ENCODE measurements at places on chromosomes 13 and 19.

DNA sequence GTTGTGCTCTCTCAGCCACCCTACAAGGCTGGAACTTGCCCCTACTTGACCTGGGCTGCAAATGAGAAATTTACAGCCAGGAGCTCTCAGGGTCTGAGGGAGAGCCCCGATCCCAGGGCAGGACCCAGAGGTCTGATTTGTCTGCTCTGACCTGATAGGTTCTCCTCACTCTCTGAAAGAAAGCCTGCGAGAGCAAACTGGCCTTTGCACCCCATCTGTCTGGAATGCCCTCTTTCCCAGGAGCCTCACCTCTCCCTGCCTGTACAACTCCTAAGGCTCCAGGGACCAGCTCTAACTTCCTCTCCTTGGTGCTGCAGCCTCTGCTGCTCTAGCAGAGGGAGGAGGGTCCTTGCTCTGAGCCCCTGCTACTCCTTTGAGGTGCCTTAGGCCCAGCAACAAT, 137.8 kb downstream of the UQCRFS1 start:
- no peak for DNase-seq

DNA sequence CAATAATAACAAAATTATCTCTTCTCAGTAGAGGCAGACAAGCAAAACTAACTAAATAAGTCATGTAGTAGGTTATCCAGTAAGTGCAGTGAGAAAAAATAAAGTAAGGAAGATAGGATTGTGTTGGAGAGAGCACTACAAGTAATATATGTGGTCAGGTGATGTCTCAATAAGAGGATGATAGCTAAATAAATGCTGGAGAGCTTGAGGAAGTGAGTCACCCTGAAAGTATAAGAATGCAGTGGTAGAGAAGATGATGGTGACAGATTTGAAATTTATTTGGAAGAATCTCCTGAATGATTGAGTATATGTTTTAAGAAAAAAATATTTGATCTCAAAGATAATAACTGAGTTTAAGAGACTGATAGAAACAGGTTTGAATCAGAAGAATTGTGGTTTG, 152.2 kb upstream of the PRR20A start:
- no peak for DNase-seq

- DNase-seq, result no peak
Observed at GRCh38 chr13:24842549-24843274, 78.7 kb downstream of the RNF17 start.

GRCh38 chr13:75432811-75433244, 49.1 kb downstream of the TBC1D4 start:
- no peak for DNase-seq

GRCh38 chr19:7629347-7630054, at the start of the genes PET100 and XAB2:
PET100 (plus strand) TSS chr19:7629793; CDS start chr19:7629834, 41 bp downstream.
XAB2 (minus strand) TSS chr19:7629545; CDS start chr19:7629527, 18 bp downstream.
- DNase-seq, result peak; percentile 93

DNA sequence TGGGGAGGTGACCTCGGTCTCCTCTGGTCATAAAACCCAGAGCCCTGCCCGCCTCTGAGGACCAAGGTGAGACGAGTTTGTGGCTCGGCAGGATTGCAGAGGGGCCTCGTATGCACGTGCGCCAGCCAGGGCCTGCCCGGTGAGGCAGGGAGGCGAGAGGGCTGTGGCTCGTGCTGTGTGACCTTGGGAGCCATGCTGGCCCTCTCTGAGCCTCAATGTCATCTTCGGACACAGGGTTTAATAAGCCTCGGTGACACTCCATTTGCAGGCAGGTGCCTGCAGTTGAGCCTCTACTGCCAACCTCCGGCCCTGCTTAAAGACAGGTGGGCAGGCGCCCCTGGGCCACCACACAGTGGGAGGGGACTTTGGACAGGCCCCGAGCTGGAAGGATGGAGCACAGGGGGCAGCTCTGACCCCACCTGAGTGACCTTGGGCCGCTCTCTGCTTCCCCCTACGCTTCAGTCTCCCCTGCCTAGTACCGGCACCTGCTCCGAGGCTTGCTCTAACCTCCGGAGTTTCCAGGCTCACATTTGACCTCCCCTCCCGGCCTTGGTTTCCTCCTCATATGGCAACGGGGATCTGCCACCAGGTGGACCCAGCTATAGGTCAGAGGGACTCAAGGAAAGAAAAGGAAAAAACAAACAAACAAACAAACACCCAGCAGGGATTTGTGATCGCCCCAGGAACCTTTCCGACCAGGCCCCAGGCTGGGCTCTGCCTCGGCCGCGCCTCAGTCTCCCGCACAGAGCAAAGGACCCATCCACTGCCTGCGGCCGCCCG, 3.1 kb downstream of the ZBTB7A start:
- DNase-seq, result no peak

GRCh38 chr13:44921246-44921877, 67.9 kb downstream of the NUFIP1 start:
- no peak for DNase-seq

DNA sequence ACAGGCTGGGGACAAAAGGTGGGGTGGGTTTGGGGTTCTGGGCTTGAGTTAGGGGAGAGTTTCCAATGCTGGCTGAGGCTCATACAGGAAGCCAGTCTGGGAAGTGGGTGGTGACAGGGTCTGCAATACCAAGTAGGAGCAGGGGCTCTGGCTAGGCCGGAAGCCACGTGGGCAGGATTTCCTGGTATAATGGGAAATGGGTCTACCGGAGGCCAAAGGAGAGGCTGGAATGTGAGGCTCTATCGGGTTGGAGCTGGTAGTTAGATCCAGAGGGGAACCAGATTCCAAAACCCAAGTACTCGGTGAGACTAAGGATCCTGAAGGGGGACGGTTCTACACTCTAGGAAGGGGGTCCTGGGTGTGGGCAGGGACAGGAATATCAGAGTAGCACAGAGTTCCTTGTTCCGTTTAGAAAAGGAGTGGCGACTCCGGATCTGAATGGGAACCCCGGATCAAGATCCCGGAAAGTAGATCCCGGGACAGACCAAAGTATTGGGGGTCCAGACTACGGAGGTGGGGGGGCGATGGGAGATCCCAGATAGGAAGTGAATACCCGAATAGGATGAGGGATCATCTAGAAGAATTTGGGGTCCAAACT, 802 bp downstream of the CDC37 start:
- DNase-seq, result no peak

DNA sequence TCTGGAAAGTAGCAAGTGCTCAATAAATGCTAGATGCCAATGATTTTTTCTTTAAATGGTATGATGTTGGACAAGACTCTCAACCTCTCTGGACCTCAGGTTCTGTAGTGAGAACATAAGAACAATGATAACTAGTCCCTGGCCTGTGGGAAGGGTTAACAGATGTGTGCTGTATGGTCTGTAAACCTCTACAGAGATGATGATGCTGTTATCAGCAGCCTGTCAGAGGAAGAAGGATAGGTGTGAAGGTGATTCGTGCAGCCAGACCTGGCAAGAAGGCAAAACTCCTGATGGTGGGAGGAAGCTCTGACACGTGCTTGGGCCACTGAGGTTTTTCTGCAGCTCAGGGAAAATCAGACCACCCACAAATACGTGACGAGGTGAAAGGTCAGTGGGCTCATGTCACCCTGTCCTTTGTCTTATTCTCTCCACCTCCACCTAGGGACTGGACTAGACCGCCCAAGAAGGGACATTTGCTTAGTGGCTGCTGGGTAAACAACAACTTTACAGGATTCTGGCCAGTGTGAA, 36.7 kb upstream of the UBL3 start:
- no peak for DNase-seq

DNA sequence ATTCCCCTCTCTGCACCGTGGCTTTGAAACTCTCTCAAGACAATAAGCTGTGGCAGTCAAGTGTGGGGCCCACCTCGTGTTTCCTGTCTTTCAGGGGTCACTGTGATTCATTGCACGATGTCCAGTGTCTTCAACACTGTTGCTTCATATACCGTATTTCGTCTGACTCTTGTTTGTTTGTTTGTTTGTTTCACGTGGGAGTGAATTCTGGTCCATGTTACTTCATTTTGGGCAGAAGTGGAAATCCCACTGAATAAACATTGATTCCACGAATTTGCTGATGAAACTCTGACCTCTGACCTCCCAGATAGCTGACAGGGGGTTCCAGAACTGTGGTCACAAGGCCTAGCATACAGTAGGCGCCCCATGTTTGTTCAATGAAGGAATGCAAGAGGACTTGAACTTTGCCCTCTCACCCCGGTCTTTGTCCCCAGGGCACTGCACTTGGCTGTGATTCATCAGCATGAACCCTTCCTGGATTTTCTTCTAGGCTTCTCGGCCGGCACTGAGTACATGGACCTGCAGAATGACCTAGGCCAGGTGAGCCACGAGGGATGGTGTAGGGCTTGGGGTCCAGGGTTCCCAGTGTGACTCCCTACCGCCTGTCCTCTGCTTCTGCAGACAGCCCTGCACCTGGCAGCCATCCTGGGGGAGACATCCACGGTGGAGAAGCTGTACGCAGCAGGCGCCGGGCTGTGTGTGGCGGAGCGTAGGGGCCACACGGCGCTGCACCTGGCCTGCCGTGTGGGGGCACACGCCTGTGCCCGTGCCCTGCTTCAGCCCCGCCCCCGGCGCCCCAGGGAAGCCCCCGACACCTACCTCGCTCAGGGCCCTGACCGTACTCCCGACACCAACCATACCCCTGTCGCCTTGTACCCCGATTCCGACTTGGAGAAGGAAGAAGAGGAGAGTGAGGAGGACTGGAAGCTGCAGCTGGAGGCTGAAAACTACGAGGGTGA, 5.1 kb downstream of the NFKBIB start:
- no peak for DNase-seq

GRCh38 chr13:111265701-111266035, 54.8 kb upstream of the TEX29 start:
- DNase-seq, result no peak

DNA sequence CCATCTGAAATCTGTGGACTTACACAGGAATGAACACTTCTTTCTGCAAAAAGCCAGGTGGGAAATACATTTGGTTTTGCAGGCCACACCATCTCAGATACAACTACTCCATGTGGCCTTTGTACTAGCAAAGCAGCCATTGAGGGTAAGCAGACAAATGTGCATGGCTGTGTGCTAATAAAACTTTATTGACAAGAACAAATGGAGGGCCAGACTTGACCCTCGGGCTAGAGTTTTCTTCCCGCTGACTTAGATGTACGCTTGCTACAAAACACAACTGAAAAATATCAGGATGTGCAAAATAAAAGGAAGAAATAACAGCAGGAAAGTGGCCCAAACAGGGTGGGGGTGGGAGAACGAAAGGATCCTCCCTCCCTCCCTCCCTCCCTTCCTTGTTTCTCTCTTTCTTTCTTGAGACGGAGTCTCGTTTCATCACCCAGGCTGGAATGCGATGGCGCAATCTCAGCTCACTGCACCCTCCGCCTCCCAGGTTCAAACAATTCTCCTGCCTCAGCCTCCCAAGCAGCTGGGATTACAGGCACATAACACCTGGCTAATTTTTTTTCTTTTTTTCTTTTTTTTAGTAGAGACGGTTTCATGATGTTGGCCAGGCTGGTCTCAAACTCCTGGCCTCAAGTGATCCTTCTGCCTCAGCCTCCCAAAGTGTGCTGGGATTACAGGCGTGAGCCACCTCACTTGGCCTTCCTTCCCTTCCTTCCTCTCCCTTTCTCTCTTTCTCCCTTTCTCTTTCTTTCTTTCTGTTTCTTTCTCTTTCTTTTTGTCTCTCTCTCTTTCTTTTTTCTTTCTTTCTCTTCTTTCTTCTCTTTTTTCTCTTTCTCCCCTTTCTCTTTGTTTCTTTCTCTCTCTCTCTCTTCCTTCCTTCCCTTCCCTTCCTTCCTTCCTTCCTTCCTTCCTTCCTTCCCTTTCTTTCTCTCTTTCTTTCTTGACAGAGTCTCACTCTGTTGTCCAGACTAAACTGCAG, 29.3 kb downstream of the CCL25 start:
- no peak for DNase-seq

DNA sequence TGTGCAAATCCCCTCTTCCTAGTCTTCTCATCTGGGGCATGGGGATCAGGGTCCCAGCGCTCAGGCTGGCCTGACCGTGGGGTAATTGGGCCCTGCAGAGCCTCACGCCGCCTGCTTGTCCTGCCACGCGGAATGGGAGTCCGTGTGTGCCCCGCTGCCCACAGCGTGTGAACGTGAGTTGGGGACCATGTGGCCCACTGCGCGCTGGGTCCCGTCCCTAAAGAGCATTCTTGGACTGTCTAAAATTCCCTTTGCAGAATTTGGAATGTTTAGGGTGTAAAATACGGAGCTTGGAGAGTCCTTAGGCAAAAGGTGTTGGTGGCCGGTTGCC, 2.9 kb downstream of the TMPRSS9 start:
- no peak for DNase-seq

DNA sequence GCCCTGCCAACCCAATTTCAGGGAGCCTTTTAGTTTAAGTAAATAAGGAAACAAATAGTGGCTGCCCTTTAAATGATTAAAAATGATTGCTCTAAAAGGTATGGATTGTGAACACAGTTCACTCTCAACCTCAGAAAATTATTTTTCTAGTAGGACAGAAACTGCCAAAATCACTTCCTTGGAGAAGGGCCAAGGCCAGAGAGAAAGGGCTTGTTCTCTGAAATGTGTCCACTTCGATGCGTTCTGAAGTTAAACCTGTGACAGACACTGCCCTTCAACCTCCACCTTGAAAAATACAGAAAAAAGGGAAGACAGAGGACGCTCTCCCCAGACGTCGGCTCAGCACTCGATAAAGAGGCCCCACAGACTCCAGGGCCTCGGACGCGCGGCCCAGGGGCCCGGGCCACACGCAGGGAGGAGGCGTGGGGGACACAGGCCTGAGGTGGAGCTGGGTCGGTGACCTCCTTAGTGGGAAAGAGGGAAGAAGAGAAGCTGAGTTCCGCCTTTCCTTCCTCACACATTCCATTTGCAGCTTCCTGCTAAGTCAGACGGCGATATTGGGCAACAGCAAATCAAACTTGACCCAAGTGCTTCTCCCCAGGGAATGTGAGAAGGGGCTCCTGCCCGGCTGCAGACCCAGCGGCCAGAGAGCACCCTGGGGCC, 63.6 kb downstream of the RASA3 start:
- no peak for DNase-seq

- peak; percentile 61 for DNase-seq
Observed at GRCh38 chr13:109779074-109779473, 7.3 kb downstream of the IRS2 start.

DNA sequence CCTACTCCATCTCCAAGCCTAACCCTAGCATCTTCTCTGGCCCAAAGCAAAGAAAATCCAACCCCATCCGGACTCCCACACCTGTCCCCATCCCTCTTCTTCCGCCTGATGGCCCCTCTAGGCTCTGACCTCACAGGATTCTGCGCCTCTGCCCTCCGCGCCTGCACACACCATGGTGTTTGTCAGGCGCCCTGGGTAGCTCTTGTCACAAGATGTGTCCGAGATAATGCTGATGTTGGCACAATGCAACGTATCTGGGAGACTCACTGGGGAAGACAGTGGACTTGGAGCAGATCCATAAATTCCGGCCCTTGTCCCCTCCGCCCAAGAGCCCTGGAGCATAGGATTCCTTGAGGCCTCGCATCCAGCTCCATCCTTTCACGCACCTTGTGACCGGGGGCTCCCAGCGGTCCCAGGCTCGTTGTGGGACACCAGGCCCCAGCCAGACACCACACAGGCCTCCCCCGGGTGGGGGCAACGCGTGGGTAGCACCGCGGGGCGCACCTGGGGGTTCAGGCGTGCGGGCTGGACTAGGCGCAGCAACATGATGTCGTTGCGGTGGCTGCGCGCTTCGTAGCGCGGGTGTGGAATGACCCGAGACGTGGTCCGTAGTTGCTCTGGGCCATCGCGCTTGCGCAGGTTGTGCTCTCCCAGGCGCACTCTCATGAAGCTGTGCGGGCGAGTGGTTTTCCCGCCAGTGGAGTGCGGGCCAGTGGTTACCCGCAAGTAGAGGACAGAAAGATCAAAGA, 3.1 kb upstream of the KLK1 start:
- DNase-seq, result no peak

Data from activated CD4-positive, alpha-beta T cell treated with anti-CD3 and anti-CD28 coated beads, Interleukin-2, amount 50 U/mL, for 1 hour (primary cell).